ENCODE measurements at places on chromosomes 3 and 15.

GRCh38 chr15:29573197-29573838 is 248.9 kb downstream of the TJP1 start:
- no peak for DNase-seq

- DNase-seq, result peak; percentile 63
Measured at GRCh38 chr3:54932606-54933005, 4.7 kb upstream of the LRTM1 start.

DNA sequence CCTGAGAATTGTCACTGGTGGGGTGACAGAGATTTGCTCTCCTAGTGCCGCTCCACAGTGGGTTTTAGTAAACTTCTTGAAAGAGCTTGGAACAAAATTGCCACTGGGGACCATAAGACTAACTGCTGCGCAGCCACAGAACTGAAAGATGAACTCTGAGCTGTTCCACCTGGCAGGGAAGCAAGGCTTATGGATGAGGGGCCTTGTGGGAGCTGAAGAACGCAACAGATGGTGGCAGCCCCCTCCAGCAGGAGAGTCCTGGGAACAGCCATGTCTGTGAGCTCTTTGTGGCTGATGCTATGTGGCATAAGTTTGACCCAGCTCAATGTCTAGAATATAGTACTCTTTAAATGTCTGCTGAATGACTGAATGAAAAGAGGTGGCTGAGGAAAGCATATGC is 66.8 kb upstream of the C2CD4B start:
- DNase-seq, result no peak

GRCh38 chr3:35946854-35947515 is 307.7 kb downstream of the ARPP21 start:
- DNase-seq, result no peak

DNA sequence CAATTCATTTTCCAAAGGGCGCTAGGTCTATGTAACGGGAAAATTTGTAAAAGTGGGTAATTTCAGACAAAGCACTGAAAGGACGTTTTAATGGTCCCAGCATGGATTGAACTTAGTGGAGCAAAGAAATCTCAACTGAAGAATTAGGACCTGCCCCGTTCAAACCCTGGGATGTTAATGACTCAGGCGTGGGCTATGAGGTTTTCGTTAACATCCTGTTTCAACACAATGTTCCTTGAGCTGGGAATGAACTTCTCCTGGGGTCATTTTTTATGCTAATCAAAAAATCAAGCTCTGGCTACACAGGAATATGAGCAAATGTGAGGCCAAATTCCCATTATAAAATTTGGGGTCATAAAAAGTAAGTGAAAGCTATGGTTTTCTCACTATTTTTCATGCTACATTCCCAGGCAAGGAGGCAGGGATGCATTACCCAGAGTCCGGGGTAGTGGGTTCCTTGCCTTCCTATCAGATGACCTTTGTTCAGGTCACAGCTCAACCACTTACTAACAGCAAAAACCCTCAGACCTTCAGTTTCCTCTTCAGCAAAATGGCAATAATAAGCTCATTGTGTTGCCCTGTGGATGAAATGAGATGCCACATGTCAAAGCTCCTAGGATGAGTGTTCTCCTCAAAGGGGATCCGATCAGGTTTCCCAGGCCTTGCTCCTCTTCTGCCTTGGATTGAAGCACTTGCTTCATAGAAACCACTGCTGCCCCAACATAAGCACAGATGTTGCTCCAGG is 271.4 kb downstream of the ARRDC4 start:
- no peak for DNase-seq

- no peak for DNase-seq
Measured at GRCh38 chr3:169227911-169228310, 435.6 kb downstream of the MECOM start.

- DNase-seq, result peak; percentile 69
Measured at GRCh38 chr15:66774001-66774814, 72.2 kb downstream of the SMAD6 start.

DNA sequence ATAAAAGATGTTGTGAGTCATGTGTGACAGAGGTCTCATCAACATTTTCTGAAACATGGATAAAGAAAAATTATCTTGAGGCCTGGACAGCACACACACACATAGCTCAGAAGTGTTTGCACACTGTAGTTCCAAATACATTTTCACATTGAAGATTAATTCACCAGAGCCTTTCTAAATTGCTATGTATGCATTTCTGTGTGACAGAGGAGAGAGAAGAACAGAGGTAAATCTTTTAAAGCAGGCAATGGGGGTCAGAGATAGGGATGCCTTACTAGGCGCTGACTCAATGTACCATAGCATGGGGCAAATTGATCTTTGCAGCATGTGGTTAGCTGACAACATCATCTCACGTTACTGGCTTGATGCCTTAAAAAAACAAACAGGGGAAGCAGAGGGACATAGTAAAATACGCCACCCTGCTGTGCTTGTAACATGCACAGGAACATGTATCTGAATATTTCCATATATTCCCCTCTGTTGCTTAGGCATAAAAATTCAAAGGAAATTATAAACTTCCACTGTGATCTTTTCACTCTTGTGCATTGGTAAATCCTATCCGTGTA is 7.7 kb downstream of the POU1F1 start:
- no peak for DNase-seq

GRCh38 chr3:177330779-177331178 is 133.5 kb upstream of the TBL1XR1 start:
- no peak for DNase-seq

- DNase-seq, result no peak
Measured at GRCh38 chr15:33443708-33444107, 132.9 kb downstream of the RYR3 start.

GRCh38 chr3:134345202-134345601 is 29.0 kb downstream of the AMOTL2 start:
- no peak for DNase-seq

DNA sequence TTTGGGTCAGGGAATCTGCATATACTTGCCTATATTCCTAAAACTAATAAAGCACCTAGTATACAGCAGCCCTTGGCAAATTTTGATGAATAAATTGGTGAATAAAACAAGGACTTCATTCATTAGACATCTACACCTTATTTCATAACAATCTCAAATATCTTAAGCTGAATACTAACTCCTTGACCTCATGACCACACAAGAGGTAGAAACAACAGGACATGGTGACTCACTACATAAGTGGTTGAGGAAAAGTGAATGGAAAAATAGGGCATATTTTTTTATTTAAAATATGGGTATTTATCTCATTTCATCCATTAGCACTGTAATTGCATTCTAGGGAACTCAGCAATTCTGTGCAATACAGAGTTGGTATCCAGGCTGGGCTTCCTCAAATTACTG is 7.8 kb upstream of the STAC start:
- DNase-seq, result no peak

GRCh38 chr15:99582508-99582960 is 16.8 kb downstream of the MEF2A start:
- DNase-seq, result no peak

GRCh38 chr3:121710347-121710746 is 39.2 kb downstream of the GOLGB1 start:
- no peak for DNase-seq

DNA sequence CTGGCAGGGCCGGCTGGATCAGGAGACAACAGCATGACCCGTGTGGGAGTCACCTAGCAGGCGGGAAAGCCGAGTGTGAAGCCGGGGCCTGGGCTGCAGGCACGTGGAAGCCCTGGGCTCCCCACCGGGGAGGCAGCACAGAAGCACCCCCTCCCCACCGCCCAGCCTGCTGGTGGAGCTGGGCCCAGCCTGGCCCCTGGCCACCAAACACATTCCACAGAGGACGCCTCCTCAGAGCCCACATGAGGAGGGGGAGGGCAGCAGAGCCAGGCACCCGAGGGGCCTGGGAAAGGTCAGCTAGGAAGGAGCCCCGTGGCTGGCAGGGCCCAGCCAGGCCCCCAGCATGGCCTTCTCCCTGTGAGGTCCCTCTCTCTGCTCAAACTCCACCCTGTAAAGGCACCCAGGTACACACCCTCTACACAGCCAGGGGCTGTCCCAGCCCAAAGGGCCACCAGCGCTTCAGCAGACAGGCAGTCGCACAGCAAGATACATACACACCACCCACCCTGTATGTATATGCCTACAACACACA is 4.5 kb downstream of the PLXNB1 start:
- DNase-seq, result peak; percentile 67

GRCh38 chr3:143814443-143814889 is 33.8 kb downstream of the SLC9A9 start:
- DNase-seq, result no peak

DNA sequence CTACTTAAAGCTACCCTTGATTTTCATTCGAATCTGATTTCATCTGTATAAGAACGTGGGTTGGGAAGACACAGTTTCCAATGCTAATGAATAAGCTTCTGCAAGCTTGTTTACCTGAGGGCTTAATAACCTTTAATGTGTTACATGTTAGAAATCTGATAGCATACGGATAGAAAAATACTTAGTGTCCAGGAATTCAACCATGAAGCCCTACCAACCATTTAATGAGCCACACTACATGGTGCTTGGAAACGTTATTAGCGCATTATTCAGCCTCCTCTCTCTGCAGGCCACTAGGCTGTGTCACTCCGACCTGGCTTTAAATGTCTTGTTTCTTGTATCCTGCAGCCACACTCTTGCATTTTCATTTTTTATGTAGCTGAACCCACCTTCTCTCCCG is 1.6 kb downstream of the FAM81A start:
- DNase-seq, result no peak

GRCh38 chr3:66482018-66482404 is 18.8 kb downstream of the LRIG1 start:
- DNase-seq, result no peak

DNA sequence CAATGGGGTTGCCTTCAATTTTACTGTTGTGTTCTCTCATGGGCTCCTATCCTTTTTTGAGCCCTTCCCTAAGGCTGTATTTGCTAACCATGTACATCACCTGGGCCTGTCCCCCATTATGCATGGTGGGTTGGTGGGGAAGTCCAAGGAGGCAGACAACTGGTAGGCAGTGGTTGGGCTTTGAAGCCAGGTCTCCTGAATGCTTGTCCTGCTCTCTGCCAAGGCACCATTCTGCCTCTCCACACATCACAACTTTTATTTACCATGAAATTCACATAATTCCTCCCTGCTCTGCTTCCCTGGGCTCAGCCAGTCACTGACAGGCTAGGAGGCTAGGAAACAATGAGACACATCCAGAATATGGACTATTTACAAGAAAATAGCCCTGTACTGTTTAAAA is 41.0 kb upstream of the COPB2 start:
- no peak for DNase-seq

DNA sequence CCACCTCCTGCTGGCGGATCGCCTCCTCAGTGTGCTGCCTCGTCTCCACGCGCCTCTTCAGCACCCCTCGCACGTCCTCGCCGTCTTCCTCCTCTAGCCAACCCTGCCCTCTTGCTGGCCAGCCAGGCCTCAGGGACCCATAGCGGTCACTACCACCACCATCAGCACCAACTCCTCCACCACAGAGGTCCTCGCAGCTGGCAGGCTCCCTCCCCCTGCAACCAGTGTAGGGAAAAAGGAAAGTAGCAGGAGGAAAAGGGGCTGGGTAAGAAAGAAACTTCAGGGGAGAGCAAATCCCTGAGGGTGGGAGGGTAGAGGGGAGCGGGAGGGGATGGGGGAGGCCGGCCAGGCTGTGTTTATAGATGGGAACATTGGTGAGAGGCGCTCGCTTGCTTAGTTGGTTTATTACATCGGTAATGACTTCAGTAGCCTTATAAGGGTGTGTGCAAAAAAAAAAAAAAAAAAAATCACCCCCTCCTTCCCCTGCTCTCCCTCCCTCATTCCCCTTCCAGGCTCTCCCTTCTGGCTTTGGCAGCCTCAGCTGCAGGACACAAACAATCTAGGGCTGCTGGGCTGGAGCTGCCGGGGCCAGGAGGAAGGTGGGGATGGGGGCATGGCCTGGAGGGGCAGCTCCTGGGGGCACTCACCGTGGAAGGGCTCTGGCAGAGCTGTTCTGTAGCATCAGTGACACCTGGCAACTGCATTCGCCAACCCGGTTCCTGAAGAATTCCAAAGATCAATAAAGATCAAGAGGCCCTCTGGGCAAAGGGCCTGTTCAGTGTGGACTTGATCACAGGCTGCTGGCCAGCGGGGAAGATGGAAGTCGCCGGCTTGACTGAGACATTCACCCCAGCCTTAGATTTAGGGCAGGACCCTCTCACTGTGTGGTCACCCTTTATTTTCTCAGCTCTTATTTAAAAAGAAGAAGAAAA is 116.2 kb upstream of the HACD2 start:
- DNase-seq, result peak; percentile 39

- no peak for DNase-seq
Measured at GRCh38 chr3:16606398-16606797, 1.2 kb upstream of the DAZL start.

DNA sequence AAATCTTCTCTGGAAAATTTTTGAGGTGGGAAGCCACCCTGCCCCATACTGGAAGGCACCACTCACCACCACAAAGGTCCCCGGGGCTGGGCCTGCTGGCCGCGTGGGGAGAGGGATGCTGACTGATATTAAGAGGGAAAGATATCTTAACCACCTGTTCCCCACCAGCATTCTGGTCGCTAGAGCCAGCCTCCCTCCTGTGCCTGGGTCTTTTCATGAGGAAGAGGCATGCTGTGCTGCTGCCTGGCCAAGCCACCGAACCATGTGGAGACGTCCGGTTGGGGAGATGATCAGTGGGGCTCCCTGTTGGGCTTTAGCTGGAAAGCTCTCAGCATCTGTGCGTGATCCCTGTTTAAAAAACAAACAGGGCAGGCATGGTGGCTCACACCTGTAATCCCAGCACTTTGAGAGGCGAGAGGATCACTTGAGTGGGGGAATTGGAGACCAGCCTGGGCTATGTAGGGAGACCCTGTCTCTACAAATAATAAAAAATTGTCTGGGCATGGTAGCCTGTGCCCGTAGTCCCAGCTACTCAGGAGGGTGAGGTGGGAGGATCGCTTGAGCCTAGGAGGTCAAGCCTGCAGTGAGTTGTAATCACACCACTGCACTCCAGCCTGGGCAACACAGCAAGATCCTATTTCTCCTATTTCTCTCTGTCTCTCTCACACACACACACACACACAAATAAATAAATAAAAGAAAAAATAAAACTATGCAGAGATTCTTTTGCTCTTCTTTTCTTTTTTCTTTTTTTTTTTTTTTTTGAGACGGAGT is 1.0 kb downstream of the KLHL18 start:
- no peak for DNase-seq

DNA sequence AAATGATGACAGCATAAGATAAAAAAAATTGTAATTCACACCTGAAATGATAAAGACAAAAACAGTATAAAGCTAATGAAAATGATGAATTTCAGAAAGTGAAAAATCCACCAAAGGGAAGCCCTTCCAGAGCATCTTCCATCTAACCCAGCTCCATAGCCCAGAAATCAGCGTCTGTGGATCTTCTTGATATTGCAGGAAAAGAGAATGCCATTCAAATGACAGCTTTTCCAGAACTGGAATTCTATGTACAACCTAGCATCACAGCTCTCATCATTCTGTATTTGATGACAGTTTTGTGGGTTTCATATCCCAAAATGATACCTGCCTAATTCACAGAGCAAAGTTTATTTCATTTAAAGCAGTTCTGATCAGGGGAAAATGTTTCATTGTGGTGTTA is 267.3 kb downstream of the FHIT start:
- no peak for DNase-seq

GRCh38 chr3:10140996-10141546 is 507 bp upstream of the VHL start:
- no peak for DNase-seq

- DNase-seq, result peak; percentile 40
Measured at GRCh38 chr3:127734754-127735473, 62.2 kb downstream of the ABTB1 start.

- DNase-seq, result no peak
Measured at GRCh38 chr3:118089563-118089962, 945.1 kb downstream of the IGSF11 start.

GRCh38 chr3:69718866-69719586 is 20.2 kb upstream of the MITF start:
- no peak for DNase-seq

- DNase-seq, result no peak
Measured at GRCh38 chr3:70726096-70726938, 413.9 kb upstream of the MDFIC2 start.

Data from midbrain (tissue), 1 donor.